Left colon (tissue), 2 donors: ENCODE measurements at places on chromosomes 12 and 14. TPM values are rescaled to one million over a fixed set of nuclear protein-coding genes. Genes with fewer than 3 reads are reported as not detected.

- DNase-seq = no peak
Measured at GRCh38 chr12:121472150-121472905, 72.4 kb downstream of the RNF34 start.

- no peak for DNase-seq
Measured at GRCh38 chr12:94133964-94134795, 14.2 kb upstream of the PLXNC1 start.

The CIROP gene
- total RNA-seq = not detected

The KRT71 gene
- not detected for total RNA-seq

The TAS2R43 gene
- not detected for total RNA-seq

DNA sequence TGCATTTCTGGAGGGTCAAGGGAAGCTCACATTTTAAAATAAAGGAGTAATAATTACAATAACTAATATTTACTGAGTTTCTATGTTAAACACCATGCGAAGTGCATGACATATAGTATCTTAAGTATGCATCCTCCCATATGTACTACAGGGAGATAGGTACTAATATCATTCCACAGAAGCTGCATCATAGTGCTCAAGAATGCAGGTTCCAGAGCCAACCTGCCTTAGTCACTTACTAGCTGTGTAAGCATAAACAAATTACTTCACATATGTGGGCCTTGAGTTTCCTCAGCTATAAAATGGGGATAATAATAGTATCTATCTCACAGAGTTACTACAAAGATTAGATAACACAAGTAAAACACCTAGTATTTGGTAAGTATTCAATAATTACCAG is 18.3 kb downstream of the ARMH4 start:
- no peak for DNase-seq

DNA sequence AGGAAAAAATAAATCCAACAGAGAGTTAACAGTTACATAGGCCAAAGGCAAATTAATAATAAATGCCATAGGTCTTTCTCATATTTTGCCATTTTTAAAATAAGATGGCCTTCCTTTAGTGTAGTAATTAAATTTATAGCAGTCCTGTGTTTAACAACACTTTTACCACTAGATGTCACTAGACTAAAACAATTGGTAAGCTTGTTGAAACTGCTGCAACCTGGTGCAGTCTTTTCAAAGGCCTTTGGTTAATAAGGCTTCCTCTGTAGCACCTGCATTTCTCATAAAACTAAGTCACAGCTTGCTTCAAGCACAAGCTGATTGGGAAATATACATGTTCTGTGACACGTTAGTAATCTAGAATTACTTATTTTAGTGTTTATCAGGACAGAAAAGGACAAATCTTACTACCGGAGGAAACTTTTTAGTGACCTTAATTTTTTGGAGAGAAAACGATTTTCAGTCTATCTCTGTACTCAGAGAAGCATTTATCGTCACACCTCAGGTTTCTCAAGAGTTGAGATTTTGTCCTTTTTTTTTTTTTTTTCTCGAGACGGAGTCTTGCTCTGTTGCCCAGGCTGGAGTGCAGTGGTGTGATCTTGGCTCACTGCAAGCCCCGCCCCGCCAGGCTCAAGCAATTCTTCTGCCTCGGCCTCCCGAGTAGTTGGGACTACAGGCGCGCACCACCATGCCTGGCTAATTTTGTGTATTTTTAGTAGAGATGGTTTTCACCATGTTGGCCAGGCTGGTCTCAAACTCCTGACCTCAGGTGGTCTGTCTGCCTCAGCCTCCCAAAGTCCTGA is 20.0 kb downstream of the BORCS5 start:
- no peak for DNase-seq

- no peak for DNase-seq
Measured at GRCh38 chr12:22172501-22172900, 126.5 kb downstream of the CMAS start.

DNA sequence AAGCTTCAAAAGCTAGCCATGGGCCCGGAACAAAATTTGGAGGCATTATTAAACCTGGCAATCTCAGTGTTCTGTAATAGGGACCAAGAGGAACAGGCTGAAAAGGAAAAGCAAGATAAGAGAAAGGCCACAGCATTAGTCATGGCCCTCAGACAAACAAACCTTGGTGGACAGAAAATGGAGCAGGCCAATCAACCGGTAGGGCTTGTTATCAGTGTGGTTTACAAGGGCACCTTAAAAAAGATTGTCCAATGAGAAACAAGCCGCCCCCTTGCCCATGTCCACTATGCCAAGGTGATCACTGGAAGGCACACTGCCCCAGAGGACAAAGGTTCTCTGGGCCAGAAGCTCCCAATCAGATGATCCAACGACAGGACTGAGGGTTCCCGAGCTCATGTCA is 653.9 kb upstream of the TMEM132C start:
- no peak for DNase-seq

GRCh38 chr14:64726585-64726890 is 22.3 kb downstream of the PLEKHG3 start:
- peak; percentile 88 for DNase-seq

The TGM1 gene
- total RNA-seq = 2.9 TPM

- DNase-seq = no peak
Measured at GRCh38 chr12:84653482-84653881, 259.1 kb downstream of the SLC6A15 start.

GRCh38 chr14:97581016-97581415 is 783.8 kb downstream of the VRK1 start:
- no peak for DNase-seq

The CS gene
- 304 TPM for total RNA-seq

- DNase-seq = no peak
Measured at GRCh38 chr12:130090542-130090941, 71.7 kb upstream of the FZD10 start.

DNA sequence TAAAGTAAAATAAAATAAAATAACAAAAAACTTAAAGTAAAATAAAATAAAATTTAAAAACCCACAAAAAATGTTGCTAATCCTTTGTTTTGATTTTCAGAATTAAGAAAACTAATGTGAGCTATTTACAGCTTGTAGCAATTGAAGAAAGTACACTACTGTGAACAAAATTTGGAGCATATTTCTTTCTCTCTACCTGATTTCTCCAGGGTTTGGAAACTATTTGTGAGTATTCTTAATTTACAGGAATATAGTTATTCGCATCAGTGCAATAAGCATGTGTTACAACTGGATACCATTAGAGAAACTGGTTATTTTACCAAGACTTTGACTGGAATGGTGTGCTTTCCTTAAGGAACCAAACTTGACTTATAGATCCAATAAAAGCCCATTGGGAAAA is 86.1 kb upstream of the CNOT2 start:
- no peak for DNase-seq

- DNase-seq = no peak
Measured at GRCh38 chr14:75286313-75286712, 7.7 kb downstream of the FOS start.

- DNase-seq = peak; percentile 75
Measured at GRCh38 chr12:51262758-51263177, 7.4 kb downstream of the SMAGP start.

- DNase-seq = no peak
Measured at GRCh38 chr12:1622406-1622805, 6.6 kb upstream of the WNT5B start.

The SELPLG gene
- total RNA-seq = 5.1 TPM

- DNase-seq = no peak
Measured at GRCh38 chr12:114904254-114905003, 220.5 kb upstream of the TBX3 start.

The CCNT1 gene
- total RNA-seq = 24.8 TPM

The NANOG gene
- total RNA-seq = 0.22 TPM

The INSM2 gene
- total RNA-seq = not detected

The GLS2 gene
- total RNA-seq = 0.53 TPM

DNA sequence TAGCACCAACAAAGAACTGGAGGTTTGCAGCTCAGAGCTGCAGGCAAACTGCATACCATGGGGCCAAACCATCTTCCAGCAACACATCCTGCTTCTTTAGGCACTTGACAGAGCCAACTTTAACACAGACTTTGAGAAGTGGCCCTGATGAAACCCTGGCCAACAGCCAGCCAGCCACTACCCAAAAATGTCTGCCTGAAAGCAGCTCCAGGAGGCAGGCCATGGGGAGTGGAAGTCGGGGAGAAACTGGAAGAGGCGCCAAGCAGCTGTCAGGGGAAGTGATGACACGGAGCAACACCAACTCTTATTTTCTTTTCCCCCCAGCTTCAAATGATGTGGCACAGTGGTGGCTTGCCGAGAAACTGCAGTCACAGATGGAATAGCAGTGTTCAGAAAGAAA is 110.9 kb upstream of the PLXNC1 start:
- DNase-seq = no peak

GRCh38 chr12:28872654-28873268 is 276.3 kb upstream of the FAR2 start:
- DNase-seq = peak; percentile 25

GRCh38 chr14:103115845-103116572 is 7.3 kb upstream of the TNFAIP2 start:
- no peak for DNase-seq

- no peak for DNase-seq
Measured at GRCh38 chr12:89791286-89791685, 82.6 kb upstream of the ATP2B1 start.

GRCh38 chr14:99389174-99389826 is 91.4 kb downstream of the SETD3 start:
- DNase-seq = peak; percentile 55

The TPH2 gene
- total RNA-seq = not detected

The C14orf132 gene
- total RNA-seq = 6.7 TPM

The LMNTD1 gene
- total RNA-seq = not detected

The RHEBL1 gene
- not detected for total RNA-seq

The LRFN5 gene
- 0.37 TPM for total RNA-seq

The POTEG gene
- total RNA-seq = not detected

The RNASE1 gene
- 420 TPM for total RNA-seq

The ACSM4 gene
- total RNA-seq = not detected

DNA sequence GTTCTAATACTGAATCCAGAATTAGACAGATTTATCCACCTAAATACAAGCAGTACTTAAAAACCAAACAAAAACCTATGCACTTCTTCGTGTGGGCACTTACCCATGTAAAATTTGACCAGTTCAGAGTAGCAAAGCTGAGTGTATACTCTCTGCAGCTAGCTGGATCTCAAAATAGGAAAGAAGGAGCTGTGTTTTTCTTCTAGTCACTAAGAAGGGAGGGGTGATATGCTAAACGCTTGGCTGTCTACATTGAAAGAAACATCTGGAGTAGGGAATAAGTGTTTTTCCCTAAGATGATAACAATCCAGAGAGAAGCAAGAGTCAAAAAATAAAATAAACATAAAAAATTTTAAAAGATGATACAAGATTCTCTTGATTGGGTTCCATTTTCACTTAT is 20.0 kb downstream of the RBMS2 start:
- DNase-seq = no peak
